ENCODE measurements at places on chromosomes 3 and 15. TPM values are rescaled to one million over a fixed set of nuclear protein-coding genes. Genes with fewer than 3 reads are reported as not detected.

SLC7A14 gene
- not detected for total RNA-seq

ALPK3 gene
- total RNA-seq, result 4.6 TPM

SMAD6 gene
- 58.6 TPM for total RNA-seq

LMLN gene
- 7.0 TPM for total RNA-seq

EPB42 gene
- not detected for total RNA-seq

SUCNR1 gene
- 0.07 TPM for total RNA-seq

DNASE1L3 gene
- not detected for total RNA-seq

LTK gene
- 0.24 TPM for total RNA-seq

- no peak for DNase-seq
These were observed 276.3 kb upstream of the MCTP2 start for GRCh38 chr15:93954985-93955571.

DNA sequence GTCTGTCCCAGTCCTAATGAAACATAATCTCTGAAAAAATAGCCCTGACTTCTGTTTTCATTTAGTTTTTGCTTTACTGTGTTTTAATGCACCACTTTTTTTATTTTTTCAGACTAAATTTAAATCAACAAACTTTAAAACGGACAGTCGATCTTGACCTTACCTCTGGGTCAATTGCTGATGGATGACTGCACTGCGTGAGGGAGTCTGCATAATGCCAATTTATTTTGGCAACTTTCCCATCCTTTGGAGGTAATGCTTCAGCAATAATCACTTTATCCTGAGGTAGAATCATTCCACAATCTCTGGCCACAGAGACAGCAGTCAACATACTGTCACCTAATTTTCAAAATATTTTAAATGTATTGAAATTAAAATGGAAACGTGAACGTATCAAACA lies 32.5 kb upstream of the GP5 start:
- DNase-seq, result no peak

DNA sequence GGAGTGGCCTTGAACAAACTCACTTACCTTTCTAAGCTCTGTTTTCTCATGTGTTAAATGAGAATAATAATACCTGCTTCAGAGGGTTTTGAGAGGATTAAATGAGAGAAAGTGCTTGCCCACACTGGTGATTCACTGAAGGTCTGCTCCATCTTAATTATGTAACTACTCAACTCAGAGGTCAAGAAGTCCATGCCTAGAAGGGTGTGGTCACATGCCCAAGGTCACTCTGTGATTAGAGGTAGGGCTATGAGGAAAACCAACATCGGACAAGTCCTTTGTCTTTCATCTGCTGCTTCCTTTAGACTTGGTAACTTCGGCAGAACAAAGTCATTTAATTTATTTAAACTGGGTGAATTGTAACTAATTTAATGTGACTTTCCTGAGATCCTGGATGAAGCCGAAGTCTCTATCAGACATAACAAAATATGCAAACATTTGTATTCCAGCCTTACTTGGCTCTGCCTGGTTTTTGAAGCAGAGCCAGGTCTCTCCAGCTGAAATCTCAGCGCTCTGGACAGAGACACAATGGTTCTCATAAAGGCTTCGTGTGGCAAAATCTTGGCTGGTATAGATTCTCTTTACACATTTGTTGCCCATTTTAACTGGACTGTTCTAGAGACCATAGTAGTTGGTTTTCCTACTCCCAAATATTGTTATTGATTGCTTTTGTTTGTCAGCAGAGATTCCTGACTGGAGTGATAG lies 3.0 kb downstream of the CHRNA7 start:
- DNase-seq, result no peak

DNA sequence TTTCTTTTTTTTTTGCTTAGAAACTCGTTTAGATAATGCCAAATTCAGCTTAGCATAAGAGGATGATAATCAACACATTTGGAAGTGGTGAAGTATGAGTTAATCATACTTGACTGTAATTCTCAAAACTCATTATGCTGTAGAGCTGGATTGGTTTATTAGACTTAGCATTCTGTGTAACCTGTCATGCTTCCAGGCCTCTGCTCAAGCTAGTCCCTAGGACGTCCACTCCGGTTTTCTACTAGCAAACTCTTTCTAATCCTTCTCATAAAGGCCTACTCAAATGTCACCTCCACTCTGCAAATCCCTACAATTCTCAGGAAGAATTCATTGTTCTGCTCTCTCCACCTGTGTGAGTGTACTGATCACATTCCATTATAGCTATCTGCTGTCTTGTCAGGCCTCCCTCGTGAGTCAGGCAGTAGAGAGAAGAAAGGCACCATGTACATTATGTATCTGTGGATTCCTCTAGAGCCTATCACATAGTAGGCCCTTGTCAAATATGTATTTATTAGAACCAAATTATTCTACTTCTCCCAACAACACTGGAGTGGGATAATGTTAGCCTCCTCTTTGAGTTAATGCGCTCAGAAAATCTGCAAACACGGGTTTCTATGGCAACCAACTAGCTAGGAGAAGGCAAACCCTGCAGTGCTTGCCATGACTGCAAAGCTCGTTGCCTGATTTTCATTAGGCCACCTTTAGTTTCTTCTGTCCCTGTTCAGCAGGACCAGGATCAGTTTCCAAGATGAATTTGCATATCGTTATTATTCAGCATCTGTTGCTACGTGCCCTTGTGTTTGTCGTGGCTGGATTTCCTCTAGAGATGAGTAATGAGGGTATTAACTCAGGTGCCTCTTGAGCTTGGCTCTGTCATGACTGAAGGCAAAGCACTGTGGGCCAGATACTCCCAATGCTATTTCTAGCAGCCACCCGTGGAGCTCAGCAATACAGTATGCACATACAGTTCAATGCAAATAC lies 30.7 kb downstream of the ATP13A5 start:
- no peak for DNase-seq

- peak; percentile 86 for DNase-seq
These were observed 58.9 kb downstream of the MYO1E start for GRCh38 chr15:59313641-59314332.

- DNase-seq, result no peak
These were observed 64.2 kb downstream of the TNIK start for GRCh38 chr3:171396048-171396447.

- no peak for DNase-seq
These were observed 1.2 kb upstream of the TCAIM start for GRCh38 chr3:44337248-44337785.

- DNase-seq, result no peak
These were observed 6.7 kb downstream of the PLIN1 start for GRCh38 chr15:89672221-89673164.

- DNase-seq, result no peak
These were observed 390.5 kb downstream of the GABRG3 start for GRCh38 chr15:27361438-27361837.

- DNase-seq, result no peak
These were observed 4.6 kb downstream of the SNRK start for GRCh38 chr3:43290956-43291355.

- DNase-seq, result no peak
These were observed 138.0 kb downstream of the DUT start for GRCh38 chr15:48469271-48469670.

GRCh38 chr15:43314171-43314570 lies 16.2 kb downstream of the LCMT2 start:
- DNase-seq, result no peak

- no peak for DNase-seq
These were observed 615 bp downstream of the DHX30 start for GRCh38 chr3:47803480-47804025.
